GM12864 (cell line): ENCODE measurements at places on chromosomes 13 and 19.

GRCh38 chr13:19673473-19674430, 40.3 kb downstream of the MPHOSPH8 start:
- no peak for DNase-seq

GRCh38 chr19:51375504-51376221, 3.2 kb upstream of the NKG7 start:
- DNase-seq, result no peak

- DNase-seq, result no peak
These were observed 1420.3 kb downstream of the UQCRFS1 start for GRCh38 chr19:27792576-27793127.

DNA sequence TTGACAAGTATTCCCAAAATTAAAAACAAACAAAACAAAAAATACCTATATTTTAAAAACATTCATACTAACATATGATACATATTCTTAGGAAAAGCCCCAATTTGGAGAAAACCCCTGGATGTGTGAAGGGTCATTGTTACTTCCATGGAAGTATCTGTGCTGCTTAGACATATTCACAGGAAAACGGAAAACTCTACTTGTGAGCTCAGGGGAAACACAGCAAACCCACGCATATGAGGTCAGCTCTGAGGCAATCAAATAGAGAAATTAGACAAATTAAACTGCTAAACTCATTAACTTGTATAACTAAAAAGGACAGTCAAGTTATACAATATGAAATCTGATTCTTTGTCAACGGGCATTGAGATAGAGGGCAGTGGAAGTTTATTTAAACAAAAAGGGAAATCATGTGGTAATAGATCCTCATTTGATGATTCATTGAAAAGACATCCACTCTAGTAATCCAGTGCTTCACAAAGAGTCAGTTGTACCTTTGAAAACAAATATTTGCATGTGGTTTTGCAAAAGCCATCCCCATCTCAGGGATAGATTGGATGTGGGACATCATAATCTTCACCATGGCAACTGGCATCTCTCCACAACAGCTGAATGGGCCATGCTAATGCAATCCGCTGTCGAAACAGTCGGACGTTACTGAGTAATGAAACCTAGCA, 423.4 kb downstream of the ITGBL1 start:
- DNase-seq, result no peak

- DNase-seq, result no peak
These were observed 11.8 kb downstream of the NLRP11 start for GRCh38 chr19:55820037-55820436.

- no peak for DNase-seq
These were observed 324.0 kb downstream of the SHISA2 start for GRCh38 chr13:25727810-25728209.

GRCh38 chr13:60164234-60164889, 634 bp upstream of the DIAPH3 start:
- DNase-seq, result no peak

- DNase-seq, result no peak
These were observed 1066.7 kb upstream of the PCDH20 start for GRCh38 chr13:62482351-62482750.

GRCh38 chr19:33110137-33110910, 21.6 kb upstream of the WDR88 start:
- DNase-seq, result no peak

GRCh38 chr19:805600-806550, 8.6 kb downstream of the PTBP1 start:
- DNase-seq, result no peak
